HFFc6 (cell line): ENCODE measurements at places on chromosomes 12 and 14. TPM values are rescaled to one million over a fixed set of nuclear protein-coding genes. Genes with fewer than 3 reads are reported as not detected.
A peak's percentile ranks its signal among the peaks of the same experiment; 100 is the strongest.

The GNPTAB gene
- 38.8 and 43.4 TPM in 2 replicates for total RNA-seq

DNA sequence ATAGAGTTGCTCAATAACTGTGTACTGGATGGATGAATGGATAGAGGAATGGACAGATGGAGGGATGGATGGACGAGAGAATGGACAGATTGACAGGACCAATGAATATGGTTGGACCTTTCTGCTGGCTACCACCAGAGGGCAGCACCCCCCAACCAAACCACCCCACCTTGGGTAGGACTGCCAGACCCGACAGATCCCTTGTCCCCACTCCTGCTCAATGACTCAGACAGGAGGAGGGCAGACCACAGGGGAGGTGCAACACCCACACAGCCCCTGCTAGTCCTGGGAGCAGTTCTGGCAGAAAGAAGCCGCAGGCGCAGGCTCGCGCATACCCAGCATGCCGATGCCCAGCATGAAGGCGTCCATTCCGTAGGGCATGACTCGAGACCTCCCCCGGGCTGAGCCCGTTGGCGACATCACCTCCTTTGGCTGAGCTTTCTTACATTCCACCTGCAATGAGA is 12.4 kb downstream of the MSI1 start:
- peak; percentile 76 for DNase-seq

GRCh38 chr12:68538726-68539614 is 71.7 kb upstream of the RAP1B start:
- DNase-seq, result no peak

The SSTR1 gene
- total RNA-seq, result 106 and 201 TPM in 2 replicates

DNA sequence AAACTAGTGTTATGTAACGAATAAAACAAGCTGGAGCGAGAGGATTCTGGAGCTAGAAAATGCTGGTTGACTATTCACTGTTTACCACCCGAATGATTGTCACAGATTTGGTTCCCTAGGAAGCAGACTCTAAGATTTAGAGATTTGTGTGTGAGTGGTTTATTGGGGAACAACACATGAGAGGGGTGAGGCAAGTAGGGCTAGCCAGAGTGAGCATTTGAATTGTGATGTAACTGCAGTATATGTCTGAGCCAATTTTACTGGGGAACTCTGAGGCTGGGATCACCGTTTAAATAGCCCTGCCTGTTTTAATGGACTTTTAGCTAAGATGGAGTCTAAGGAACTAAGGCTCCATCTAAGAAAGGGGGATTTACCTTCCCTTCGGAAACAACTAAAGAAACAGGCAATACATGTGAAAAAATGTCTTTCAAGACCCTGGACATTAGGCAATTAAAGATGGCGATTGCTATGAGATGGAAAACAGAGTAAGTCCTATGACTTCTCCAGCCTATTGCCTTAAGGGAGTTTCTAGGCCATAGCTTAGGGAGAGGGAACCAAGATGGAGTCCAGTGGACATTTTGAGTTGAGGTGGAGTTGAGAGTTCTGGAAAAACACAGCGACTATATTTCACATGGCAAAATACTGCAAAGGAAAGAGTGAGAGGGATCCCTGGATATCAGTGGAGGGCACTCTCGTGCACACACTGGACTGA is 6.3 kb downstream of the MGP start:
- no peak for DNase-seq

The ALG10 gene
- 6.6 and 7.0 TPM in 2 replicates for total RNA-seq

The WNT1 gene
- not detected in 2 replicates for total RNA-seq

The LTB4R2 gene
- total RNA-seq, result 2.2 to 3.0 TPM (median 2.3 TPM) in 3 replicates

GRCh38 chr14:77364146-77364545 is 12.7 kb downstream of the TMED8 start:
- DNase-seq, result no peak

GRCh38 chr12:105334582-105334981 is 4.1 kb downstream of the C12orf75 start:
- DNase-seq, result peak; percentile 76

- DNase-seq, result no peak
These were observed 278.7 kb downstream of the PDZRN4 start for GRCh38 chr12:41466802-41467201.

DNA sequence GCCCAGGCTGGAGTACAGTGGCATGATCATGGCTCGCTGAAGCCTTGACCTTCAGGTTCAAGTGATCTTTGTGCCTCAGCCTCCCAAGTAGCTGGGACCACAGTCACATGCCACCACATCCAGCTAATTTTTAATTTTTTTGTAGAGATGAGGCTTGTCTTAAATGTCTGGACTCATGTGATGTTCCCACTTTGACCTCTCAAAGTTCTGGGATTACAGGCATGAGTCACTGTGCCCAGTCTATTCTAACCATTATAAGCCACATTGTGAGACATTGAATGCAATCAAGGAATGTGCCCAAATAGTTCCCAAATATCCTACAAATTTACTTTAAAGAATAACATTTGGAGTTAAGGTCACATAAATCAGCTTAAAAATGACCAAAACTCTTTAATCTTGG is 130.7 kb upstream of the ARID2 start:
- DNase-seq, result no peak

DNA sequence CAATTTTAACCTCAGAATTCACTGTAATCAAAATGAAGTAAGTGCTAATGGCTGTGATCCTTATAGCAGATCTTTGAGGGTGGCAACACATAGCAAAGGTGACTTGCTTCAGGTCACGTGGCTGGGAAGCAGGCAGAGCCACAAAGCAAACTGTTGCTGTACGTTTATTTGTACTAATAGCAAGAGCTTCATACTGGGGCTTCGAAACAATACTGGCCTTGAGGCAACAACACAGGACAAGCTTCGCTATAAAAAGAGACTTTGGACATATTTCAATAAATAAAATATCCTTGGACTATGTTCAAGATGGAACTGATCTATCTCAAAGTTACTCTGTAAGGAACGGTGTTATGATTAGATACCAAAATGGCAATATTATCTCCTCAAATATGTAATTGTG is 44.6 kb downstream of the MSRB3 start:
- no peak for DNase-seq

- DNase-seq, result no peak
These were observed 240.2 kb downstream of the PAX9 start for GRCh38 chr14:36901861-36902260.

The LMNTD1 gene
- total RNA-seq, result 0.36 to 1.0 TPM (median 0.69 TPM) in 3 replicates

- DNase-seq, result no peak
These were observed 8.3 kb downstream of the ALG10 start for GRCh38 chr12:34030591-34030990.

The LRP1 gene
- 194 to 305 TPM (median 255 TPM) in 3 replicates for total RNA-seq

DNA sequence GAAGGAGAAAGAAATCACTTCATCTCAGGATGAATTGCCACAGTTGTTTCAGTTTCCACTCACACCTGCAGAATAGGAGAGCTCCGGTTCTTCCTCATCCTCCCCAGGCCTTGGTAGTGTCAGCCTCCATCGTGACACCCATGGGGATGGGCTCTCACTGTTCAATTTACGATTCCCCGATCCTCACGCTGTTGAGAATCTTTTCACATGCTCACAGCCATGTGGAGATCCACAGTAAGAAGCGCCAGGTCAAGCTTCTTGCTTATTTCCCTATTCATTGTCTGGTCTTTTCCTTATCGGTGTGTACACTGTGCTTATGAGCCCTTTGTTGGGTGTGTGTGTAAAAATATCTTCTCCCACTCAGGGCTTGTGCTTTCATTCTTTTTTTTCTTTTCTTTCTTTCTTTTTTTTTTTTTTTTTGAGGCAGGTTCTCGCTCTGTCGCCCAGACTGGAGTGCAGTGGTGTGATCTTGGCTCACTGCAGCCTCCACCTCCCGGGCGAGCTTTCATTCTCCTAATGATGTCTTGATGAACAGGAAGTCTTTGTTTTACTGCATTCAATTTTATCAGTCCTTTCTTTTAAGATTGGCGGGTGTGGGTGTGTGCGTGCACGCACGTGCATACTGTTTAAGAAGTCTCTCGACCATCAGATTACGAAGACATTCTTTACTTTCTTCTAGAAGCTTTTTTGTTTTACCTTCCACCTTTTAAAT is 21.5 kb downstream of the RIN3 start:
- DNase-seq, result no peak

- no peak for DNase-seq
These were observed 11.4 kb upstream of the SOS2 start for GRCh38 chr14:50242566-50243310.

DNA sequence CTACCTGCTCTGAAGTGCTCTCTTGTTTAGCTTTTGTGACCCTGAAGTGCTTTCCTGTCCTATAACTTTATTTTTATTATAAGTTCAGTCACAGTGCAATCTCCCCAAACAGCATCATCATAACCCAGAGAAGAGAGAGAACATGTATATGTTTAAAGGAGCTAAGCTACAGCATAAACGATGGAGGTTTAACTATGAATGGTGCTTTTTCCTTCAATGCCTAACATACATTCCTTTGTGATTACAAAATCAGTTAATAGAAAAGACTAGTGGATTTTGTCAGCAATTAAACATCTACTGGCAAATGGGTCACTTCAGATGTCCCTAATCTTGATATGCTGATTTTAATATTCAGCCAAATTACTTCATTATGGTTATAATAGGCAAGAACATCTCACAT is 46.4 kb downstream of the ZFYVE21 start:
- no peak for DNase-seq

DNA sequence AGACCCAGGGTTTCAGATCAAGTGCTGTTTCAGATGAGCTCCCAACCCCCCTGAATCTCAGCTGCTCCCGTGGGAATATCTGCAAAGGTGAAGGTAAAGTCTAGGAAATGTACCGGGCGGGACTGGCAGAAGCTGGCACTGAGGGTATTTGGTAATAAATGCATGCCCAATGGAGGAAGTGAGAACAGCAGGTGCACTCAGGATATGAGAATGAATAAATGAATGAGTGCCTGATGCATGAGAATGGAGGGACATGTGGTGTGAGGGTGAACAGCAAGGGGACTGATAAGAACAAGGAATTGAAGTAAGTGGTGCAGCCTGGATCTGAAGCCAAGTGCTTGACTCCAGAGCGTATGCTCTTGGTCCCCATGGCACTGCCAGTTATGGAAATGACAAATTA is 11.6 kb downstream of the RAPGEF3 start:
- DNase-seq, result no peak

The SLC25A47 gene
- not detected in 3 replicates for total RNA-seq

DNA sequence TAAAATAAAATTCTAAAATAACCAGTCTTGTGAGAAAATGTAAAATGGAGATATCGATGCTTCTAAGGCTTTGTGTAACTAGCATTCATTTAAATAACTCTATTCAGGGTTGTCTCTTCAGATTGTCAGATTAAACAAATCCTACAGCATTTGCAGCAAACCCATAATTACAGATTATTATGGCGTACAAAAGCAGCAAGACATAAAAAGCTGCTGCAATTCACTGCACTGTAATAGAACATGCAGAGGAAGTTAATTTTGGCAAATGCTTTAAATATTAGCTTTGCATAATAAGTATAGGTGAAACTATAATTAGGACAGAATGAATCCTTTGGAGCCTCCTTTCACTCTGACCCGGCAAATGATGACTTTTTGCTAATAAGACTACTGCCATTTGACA is 98.3 kb downstream of the INSM2 start:
- no peak for DNase-seq

GRCh38 chr14:21022686-21023085 is 2.2 kb downstream of the NDRG2 start:
- DNase-seq, result no peak

The PXN gene
- 240 to 272 TPM (median 245 TPM) in 3 replicates for total RNA-seq

The PKP2 gene
- total RNA-seq, result not detected in 3 replicates

GRCh38 chr14:105168093-105168420 is 519 bp downstream of the JAG2 start:
- no peak for DNase-seq

The RABGGTA gene
- 29.1 to 35.8 TPM (median 29.1 TPM) in 3 replicates for total RNA-seq

The SYT10 gene
- total RNA-seq, result not detected in 3 replicates

DNA sequence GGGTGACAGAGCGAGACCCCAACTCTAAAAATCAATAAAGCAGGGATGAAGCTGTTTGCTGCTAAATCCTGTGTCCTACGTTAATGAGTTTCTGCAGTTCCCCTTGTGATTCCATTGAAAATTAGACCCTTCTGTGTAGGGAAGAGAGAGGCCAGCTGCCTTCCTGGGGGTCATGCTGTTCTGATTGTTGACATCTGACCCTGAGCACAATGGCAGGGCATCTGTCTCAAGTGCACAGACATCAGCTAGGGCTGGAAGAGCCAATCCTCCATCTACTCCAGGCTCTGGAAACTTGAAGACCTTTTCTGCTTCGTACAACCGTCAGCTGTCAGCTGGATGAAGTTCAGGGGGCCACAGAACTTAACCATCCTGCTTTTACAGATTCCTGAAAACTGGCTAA is 10.1 kb downstream of the FBXL14 start:
- DNase-seq, result no peak

The GUCY2C gene
- total RNA-seq, result not detected in 3 replicates

GRCh38 chr12:62792236-62792870 is 142.6 kb downstream of the PPM1H start:
- no peak for DNase-seq

GRCh38 chr12:122523846-122524718 is 2.7 kb downstream of the RSRC2 start:
- no peak for DNase-seq

- DNase-seq, result no peak
These were observed 52.4 kb downstream of the SYT1 start for GRCh38 chr12:78916845-78917480.

DNA sequence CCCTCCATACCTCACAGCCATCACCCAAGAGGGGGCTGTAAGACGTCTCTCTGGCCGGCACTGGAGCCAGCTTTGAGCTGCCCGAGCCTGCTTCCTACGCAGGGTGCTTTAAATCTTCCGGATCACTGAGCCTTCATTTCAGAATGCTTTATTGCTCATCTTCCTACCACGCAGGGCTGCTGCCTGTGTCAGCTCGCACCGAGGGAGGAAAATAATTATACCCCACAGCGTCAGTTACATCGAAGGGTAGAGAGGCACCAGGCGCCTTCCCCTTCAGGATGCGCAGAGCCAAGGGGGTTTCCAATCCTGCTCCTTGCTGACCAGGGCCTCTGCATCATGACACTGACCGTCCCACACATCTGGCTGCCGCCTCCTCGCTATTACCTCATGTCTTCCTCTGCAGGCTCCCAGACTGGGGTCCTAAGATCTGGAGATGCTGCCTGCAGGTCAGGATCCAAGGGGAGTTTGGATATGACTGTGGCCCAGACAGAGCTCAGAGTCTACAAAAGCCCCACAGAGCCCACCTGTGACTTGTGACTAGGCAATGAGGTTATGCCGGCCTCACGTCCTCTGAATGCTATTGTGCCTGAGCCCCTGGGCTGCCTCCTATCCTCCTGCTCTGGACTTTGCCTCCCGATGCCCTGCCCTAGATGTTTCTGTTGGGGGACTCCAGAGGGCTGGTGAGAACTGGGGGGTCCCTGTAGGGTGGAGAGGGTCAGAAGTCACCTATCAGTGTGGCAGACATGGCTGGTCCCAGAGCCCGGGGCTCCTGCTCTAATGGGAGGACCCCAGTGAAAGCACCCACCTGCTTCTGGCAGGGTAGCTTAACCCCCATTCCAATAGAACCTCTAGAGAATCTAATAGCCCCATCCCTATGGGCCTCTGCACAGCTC is 220.3 kb upstream of the RTL1 start:
- no peak for DNase-seq

DNA sequence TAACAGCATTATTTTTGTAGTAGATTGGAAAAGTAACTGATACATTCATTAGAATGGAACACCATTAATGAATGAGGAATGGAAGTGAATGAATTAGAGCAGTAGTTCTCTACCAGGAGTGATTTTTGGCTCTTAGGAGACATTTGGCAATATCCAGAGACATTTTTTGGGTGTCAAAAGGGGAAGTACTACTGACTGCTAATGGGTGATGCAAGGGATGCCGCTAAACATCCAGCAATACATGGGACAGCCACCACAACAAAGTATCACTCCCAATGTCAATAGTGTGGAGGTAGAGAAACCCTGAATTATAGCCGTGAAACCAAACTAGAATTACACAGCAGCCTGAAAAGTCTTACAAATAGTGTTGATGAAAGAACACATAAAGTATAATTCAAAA is 1.5 kb downstream of the CHURC1 start:
- DNase-seq, result no peak

The AGAP2 gene
- 0.12 to 0.17 TPM (median 0.14 TPM) in 3 replicates for total RNA-seq
